ENCODE measurements at places on chromosomes 11 and 22. TPM values are rescaled to one million over a fixed set of nuclear protein-coding genes. Genes with fewer than 3 reads are reported as not detected.

The GLYATL2 gene
- total RNA-seq = 1.5 TPM

The KBTBD4 gene
- total RNA-seq = 28.7 TPM

The SLC7A4 gene
- not detected for total RNA-seq

The OR10V1 gene
- not detected for total RNA-seq

The TMEM151A gene
- 0.32 TPM for total RNA-seq

The ME3 gene
- 31.8 TPM for total RNA-seq

The DENND6B gene
- total RNA-seq = 3.7 TPM

The ZBTB16 gene
- 1.8 TPM for total RNA-seq

The OR5A1 gene
- total RNA-seq = not detected

The DCPS gene
- 12.3 TPM for total RNA-seq

The TRIM29 gene
- total RNA-seq = 13.1 TPM

The PGM2L1 gene
- total RNA-seq = 10.3 TPM

The P4HA3 gene
- total RNA-seq = 5.6 TPM

The BCO2 gene
- total RNA-seq = 1.5 TPM

The MMP13 gene
- total RNA-seq = 5.7 TPM

The OR51E2 gene
- not detected for total RNA-seq

The SLC15A3 gene
- 10.8 TPM for total RNA-seq

The ARHGAP32 gene
- 11.9 TPM for total RNA-seq

The NTM gene
- 11.8 TPM for total RNA-seq

The NCR3LG1 gene
- 14.4 TPM for total RNA-seq

The OPCML gene
- total RNA-seq = 0.65 TPM

The QSER1 gene
- 32.8 TPM for total RNA-seq

The PDE2A gene
- 0.22 TPM for total RNA-seq

The PRSS23 gene
- 741 TPM for total RNA-seq

The CCDC73 gene
- not detected for total RNA-seq

The GNAZ gene
- 4.3 TPM for total RNA-seq

The OR52A1 gene
- total RNA-seq = not detected

The GLYATL1 gene
- total RNA-seq = 0.13 TPM

The ACRV1 gene
- total RNA-seq = 0.11 TPM

The CECR2 gene
- under 0.01 TPM for total RNA-seq

The OR10G7 gene
- not detected for total RNA-seq

The OR56A1 gene
- not detected for total RNA-seq

The LGALS12 gene
- 0.11 TPM for total RNA-seq

The CHRNA10 gene
- 1.3 TPM for total RNA-seq

The CDC42EP2 gene
- total RNA-seq = 24.5 TPM

The TAF1D gene
- total RNA-seq = 178 TPM

The SLC22A6 gene
- total RNA-seq = not detected

The KDM4E gene
- total RNA-seq = not detected

The KCNJ5 gene
- total RNA-seq = 0.13 TPM

The MFRP gene
- total RNA-seq = not detected

The SCO2 gene
- total RNA-seq = 2.5 TPM

The E2F8 gene
- 1.1 TPM for total RNA-seq

The HSPB2 gene
- 1.7 TPM for total RNA-seq

The ABCC8 gene
- total RNA-seq = 0.26 TPM

The FZD4 gene
- total RNA-seq = 29.6 TPM

The PDGFD gene
- 2.3 TPM for total RNA-seq

The PHETA2 gene
- total RNA-seq = 23.1 TPM

The C11orf86 gene
- not detected for total RNA-seq

The UPK3A gene
- total RNA-seq = not detected

The SLC17A6 gene
- not detected for total RNA-seq

The CRYBA4 gene
- total RNA-seq = not detected

The POU2F3 gene
- total RNA-seq = 0.13 TPM

The NRGN gene
- total RNA-seq = 0.65 TPM

The YAP1 gene
- 171 TPM for total RNA-seq

The ASRGL1 gene
- 1.9 TPM for total RNA-seq

The RIN1 gene
- 22.7 TPM for total RNA-seq

The MGAT3 gene
- total RNA-seq = 0.13 TPM

The PKDREJ gene
- 0.11 TPM for total RNA-seq

The GVQW3 gene
- 3.3 TPM for total RNA-seq

All from articular chondrocyte of knee joint (primary cell).